Activated CD4-positive, alpha-beta T cell treated with anti-CD3 and anti-CD28 coated beads, Interleukin-2, amount 10 ng/mL, durations not matched to agents 7 days and 5 days (primary cell): ENCODE measurements at places on chromosomes 2 and 18. TPM values are rescaled to one million over a fixed set of nuclear protein-coding genes. Genes with fewer than 3 reads are reported as not detected.

The SP100 gene
- 392 TPM for total RNA-seq

The ACP1 gene
- total RNA-seq = 85.3 TPM

The CPLX4 gene
- not detected for total RNA-seq

The MERTK gene
- 0.21 TPM for total RNA-seq

The UGT1A9 gene
- not detected for total RNA-seq

The EML6 gene
- total RNA-seq = 0.96 TPM

- no peak overlapping the region for H3K27ac ChIP-seq
- no peaks in the 10 kb centered on the region for H3K4me1 ChIP-seq
- peaks cover 47% of the 10 kb centered on the region for H3K27me3 ChIP-seq
- H3K4me3 ChIP-seq = no peak overlapping the region
- H3K36me3 ChIP-seq = no peaks in the 10 kb centered on the region
Observed at GRCh38 chr2:162197069-162197825, 45.2 kb upstream of the GCG start.

DNA sequence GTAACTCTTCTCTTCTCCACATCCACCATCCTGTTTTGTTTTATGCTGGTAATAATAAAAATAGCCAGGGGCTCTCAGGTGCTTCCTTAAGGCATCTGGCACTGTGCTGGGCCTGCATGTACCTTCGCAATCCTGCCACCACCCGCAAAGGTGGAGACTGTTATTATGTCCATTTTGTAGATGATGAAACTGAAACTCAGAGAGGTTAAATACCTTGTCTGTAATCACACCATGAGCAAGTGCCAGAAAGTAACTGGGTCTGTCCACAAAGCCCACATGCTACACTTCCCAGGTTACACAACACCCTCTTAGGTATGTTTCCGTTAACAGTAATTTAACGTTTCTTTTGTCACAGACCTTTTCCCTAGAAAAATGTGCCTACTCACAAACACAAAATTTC is 27.0 kb downstream of the NRP2 start:
- H3K4me3 ChIP-seq = no peak overlapping the region
- no peak overlapping the region for H3K27ac ChIP-seq
- no peak for DNase-seq

- H3K27ac ChIP-seq = no peak overlapping the region
- DNase-seq = no peak
- peaks cover 54% of the 10 kb centered on the region for H3K27me3 ChIP-seq
- H3K4me3 ChIP-seq = peak overlapping the region; percentile 70
Observed at GRCh38 chr2:167293943-167294775, 405.9 kb downstream of the XIRP2 start.

- H3K27ac ChIP-seq = no peak within 1 kb of the TSS
- peak; percentile 64 for DNase-seq
- peaks cover 22% of the 10 kb centered on the region for H3K27me3 ChIP-seq
- no peaks in the 10 kb centered on the region for H3K36me3 ChIP-seq
- peaks cover 5% of the 10 kb centered on the region for H3K4me1 ChIP-seq
- H3K4me3 ChIP-seq = peak within 1 kb of the TSS; percentile 35
Observed at GRCh38 chr18:13823707-13824395, at the start of gene MC5R. MC5R (plus strand) TSS chr18:13824149; CDS start chr18:13825766, 1,617 bp downstream.

DNA sequence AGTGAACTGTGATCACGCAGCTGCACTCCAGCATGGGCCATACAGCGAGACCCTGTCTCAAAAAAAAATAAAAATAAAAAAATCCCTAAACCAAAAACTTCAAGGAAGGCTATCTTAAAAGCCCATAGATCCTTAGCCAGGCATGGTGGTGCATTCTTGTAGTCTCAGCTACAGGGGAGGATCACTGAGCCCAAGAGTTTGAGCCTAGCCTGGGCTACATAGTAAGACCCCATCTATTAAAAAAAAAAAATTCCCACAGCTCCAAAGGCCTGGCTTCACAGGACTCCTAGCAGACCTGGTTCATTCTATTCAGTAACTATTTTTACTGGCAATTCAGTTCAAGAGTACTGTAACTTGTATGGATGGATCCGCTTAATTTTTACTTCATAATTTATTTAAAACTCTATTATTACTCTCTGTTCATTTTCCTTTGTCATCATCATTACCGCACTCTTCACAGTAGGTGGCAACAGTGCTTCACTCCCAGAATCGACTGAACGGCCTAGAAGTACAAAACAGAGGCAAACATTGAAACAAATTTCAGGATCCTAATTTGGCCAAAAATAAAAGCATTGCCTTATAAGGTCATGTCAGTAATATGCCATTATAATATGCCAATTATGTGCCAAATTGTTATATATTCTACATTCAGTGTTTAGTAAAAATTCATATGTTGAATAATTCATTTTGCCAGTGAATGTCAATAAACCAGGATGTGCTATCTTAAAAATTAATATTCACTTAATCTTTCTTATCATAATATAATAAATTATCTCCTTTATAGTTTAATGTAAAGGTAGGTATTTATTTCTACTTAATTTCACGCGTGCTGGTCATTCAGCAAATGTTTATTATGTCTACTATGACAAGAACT is 14.3 kb upstream of the STAM2 start:
- no peak overlapping the region for H3K4me3 ChIP-seq
- no peaks in the 10 kb centered on the region for H3K36me3 ChIP-seq
- peak; percentile 34 for DNase-seq
- H3K27ac ChIP-seq = no peak overlapping the region
- H3K4me1 ChIP-seq = peaks cover 8% of the 10 kb centered on the region

DNA sequence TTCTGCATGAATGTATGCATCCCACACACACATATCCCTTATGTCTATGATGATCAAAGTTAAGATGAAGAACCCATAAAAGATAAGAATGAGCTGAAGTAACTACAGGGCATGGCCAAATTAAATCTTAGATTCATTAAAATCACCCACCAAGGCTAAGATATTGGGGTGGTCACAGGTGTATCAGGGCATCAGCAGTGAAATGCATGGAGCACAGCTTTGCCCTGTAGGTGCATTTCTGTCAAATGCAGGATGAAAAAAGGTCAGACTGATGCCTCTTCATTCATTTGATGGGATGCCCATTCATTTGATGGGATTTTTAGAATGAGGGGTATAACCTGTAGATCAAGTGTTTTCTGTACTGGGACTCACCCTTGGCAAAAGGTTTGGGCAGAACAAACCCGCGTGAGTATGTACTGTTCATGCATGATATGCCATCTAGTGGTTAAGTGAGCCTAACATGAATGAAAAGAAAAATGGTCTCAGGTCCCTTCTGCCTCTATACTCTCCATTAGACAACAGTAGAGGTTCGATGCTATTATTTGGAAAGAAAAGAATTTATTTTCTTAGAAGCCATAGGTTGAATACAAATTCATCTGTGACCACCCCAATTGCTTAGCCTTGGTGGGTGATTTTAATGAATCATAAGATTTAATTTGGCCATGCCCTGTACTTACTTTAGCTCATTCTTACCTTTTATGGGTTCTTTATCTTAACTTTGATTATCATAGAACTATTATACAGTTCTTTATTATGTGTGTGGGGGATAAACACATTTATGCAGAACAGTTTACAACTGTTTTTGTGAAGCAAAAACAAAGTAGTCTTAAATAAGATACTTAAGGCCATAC is 43.2 kb upstream of the NOSTRIN start:
- peaks cover 7% of the 10 kb centered on the region for H3K36me3 ChIP-seq
- H3K27ac ChIP-seq = no peak overlapping the region
- H3K27me3 ChIP-seq = no peaks in the 10 kb centered on the region
- no peak overlapping the region for H3K4me3 ChIP-seq

DNA sequence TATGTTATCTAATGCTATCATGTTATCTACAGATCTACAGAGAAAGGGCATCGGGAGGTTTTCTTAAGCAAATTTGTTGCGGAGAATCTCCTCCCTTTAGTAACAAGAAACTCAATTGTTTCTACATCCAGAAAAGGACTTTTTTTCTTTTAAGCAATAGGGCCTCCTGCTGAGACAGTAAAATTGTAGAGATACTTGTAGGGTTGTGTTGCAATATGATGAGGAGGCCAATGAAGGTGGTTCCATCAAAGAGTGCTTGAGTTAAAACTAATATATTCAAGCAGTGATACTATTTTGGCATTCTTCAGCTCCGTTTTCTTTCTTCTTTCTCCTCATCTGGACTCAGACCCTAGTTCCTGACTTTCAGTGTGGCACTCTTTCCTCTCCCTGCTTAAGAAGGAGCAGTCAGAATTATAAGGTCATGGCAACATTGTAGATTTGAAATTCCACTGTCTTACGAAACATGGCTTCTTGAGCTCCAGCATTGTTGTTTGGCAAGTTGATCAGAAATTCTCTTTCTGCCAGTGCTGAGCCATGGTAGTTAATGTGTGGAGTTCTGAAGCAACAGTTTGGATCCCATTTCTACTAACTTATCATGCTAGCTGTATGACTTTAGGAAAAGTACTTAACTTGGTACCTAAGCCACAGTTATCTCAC is 202.0 kb upstream of the SLC14A2 start:
- H3K4me3 ChIP-seq = no peak overlapping the region
- H3K4me1 ChIP-seq = no peaks in the 10 kb centered on the region
- no peak overlapping the region for H3K27ac ChIP-seq
- no peak for DNase-seq
- peaks cover 3% of the 10 kb centered on the region for H3K27me3 ChIP-seq
- H3K36me3 ChIP-seq = no peaks in the 10 kb centered on the region

DNA sequence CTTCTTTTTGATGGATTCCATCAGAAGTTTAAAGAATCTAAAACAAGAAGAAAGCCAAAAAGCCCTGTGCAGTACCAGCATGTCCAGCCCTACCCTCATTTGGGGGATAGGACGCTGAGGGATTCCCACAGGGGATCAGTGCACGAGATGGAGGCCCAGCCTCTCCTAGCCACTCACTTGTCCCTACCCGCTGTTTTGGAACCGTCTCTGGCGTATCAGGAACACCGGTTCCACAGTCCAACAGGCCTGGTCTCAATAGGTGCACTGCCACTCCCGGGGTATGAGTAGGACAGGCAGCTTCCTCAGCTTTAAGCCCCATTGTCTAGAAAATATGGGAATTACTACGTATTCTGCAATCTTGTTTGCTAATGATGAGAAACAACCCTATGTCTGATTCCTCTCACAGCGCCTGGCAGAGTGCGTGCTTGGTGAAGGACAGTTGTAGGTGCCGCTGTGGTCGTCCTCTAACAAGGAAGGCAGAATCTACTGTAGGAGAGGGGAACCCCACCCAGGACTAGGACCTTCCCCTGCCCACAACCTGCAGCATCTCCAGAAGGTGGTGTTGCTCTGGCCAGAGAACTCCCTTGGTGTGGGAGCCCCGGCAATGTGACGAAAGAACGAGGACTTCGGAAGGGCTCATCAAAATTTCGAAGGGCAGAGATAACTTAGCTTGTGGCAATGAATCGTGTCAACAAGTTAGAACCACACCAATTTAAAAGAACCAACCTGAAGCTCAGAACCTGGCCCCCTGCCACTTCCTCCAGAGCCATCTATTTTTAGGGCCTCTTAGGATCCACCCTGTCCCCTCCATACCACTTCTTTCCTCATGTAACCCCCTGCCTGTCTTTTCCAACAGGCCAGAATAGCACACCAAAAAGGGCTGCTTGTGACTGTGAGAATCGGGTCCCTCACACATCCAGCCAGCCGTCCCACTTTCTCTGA is 71.7 kb downstream of the POLR1A start:
- peak overlapping the region; percentile 99 for H3K27ac ChIP-seq
- H3K36me3 ChIP-seq = peaks cover 61% of the 10 kb centered on the region
- DNase-seq = no peak
- H3K4me1 ChIP-seq = peaks cover 56% of the 10 kb centered on the region
- H3K27me3 ChIP-seq = no peaks in the 10 kb centered on the region
- no peak overlapping the region for H3K4me3 ChIP-seq

GRCh38 chr18:23453680-23454058 is 582 bp downstream of the RIOK3 start:
- peak; percentile 20 for DNase-seq
- H3K36me3 ChIP-seq = peaks cover 18% of the 10 kb centered on the region
- peak overlapping the region; percentile 96 for H3K4me3 ChIP-seq

- peaks cover 32% of the 10 kb centered on the region for H3K4me1 ChIP-seq
- H3K27me3 ChIP-seq = no peaks in the 10 kb centered on the region
- H3K36me3 ChIP-seq = peaks cover 63% of the 10 kb centered on the region
- no peak overlapping the region for H3K4me3 ChIP-seq
- DNase-seq = no peak
- H3K27ac ChIP-seq = no peak overlapping the region
Observed at GRCh38 chr2:96631804-96632435, 6.2 kb downstream of the KANSL3 start.

GRCh38 chr2:111897924-111898702 is at the start of gene MERTK:
MERTK (plus strand) TSS chr2:111898607; CDS start chr2:111898736, 129 bp downstream.
- H3K4me3 ChIP-seq = peak within 1 kb of the TSS; percentile 69
- H3K27me3 ChIP-seq = peaks cover 41% of the 10 kb centered on the region
- H3K4me1 ChIP-seq = peaks cover 13% of the 10 kb centered on the region

GRCh38 chr2:149329489-149330126 is 779 bp upstream of the LYPD6 start:
- no peak for DNase-seq
- H3K27ac ChIP-seq = no peak overlapping the region
- peaks cover 7% of the 10 kb centered on the region for H3K4me1 ChIP-seq
- peaks cover 3% of the 10 kb centered on the region for H3K36me3 ChIP-seq
- no peak overlapping the region for H3K4me3 ChIP-seq

DNA sequence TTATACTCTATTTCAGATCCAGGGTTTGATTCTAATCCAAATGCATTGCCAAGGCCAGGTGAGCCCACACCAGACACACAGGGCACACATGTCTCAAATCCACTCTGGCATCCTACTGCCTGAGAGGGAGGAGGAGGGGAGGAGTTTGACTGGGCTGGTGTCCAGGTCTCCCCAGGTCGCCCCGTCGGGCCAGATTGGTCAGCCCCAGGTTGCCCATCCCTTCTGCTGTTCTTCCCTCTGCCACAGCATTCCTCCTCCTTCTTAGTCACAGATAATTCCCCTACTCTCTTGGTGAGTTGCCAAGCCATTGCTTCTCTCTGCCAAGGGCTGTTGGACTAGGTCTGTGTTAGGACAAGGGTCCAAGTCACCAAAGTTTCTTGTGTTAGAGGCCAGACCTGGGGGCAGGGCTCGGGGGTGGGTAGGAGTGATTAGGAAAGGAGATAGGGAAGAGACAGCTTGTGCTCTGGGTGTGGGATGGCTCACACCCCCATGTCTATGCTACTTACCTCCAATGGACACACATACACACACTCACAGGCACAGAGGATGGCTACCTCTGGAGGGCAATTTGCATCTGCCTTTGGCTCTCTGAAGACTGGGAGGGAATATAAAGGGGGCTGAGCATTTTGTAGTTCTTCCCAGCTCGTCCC is 2.5 kb upstream of the EGR4 start:
- DNase-seq = no peak
- H3K4me3 ChIP-seq = no peak overlapping the region
- H3K27ac ChIP-seq = no peak overlapping the region

GRCh38 chr2:219119422-219120043 is 41.1 kb downstream of the NHEJ1 start:
- H3K4me3 ChIP-seq = no peak overlapping the region
- H3K27me3 ChIP-seq = no peaks in the 10 kb centered on the region
- peaks cover 7% of the 10 kb centered on the region for H3K4me1 ChIP-seq
- H3K27ac ChIP-seq = no peak overlapping the region
- peak; percentile 68 for DNase-seq

DNA sequence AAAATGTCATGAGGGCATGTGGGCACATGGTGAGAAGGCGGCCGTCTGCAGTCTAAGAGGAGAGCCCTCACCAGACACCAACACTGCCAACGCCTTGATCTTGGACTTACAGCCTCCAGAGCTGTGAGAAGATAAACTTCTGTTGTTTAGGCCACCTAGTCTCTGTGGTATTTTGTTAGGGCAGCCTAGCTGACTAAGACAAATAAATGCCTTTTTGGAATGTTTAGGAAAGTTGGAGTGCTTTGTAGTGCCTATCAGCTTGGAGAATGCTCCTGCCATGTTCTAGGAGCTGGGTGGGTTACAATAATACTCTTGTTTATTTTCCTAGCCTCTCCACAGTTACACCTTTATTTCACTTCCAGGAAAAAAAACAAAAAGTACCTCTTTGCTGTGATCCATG is 92.0 kb downstream of the SPP2 start:
- H3K36me3 ChIP-seq = peaks cover 7% of the 10 kb centered on the region
- DNase-seq = no peak
- H3K4me1 ChIP-seq = peaks cover 24% of the 10 kb centered on the region
- no peak overlapping the region for H3K4me3 ChIP-seq
